Omental fat pad (tissue), 4 donors: ENCODE measurements at places on chromosomes 11 and 22. TPM values are rescaled to one million over a fixed set of nuclear protein-coding genes. Genes with fewer than 3 reads are reported as not detected.

The ALX4 gene
- total RNA-seq, result 0.13 TPM

The PTPN5 gene
- 1.1 TPM for total RNA-seq

The CSTF3 gene
- 9.4 TPM for total RNA-seq

The C11orf91 gene
- total RNA-seq, result not detected

The IGF2 gene
- total RNA-seq, result 44.6 TPM

The C11orf71 gene
- total RNA-seq, result 4.8 TPM

The DLG2 gene
- total RNA-seq, result 13.2 TPM

The ZNF214 gene
- total RNA-seq, result 2.0 TPM

DNA sequence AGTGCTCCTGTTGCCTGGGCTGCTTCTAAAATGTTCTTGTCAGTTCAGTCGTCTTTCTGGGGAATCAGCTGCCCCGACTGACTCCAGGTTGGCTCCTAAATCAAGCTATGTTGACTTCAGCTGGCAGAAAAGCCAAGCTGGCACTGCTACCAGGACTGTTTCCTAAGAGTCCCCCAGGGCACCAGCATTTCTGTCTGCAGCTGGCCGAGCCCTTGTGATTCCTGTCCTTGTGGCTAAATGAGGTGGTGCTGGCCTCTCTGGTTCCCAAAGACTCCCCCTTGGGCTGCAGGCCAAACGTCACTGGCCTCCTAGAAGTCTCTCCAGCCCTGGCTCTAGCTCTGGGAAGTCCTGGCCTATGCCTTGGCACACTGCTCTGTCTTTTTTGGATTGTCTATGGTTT lies 31.1 kb downstream of the GRAMD1B start:
- DNase-seq, result no peak

- DNase-seq, result peak; percentile 94
These were observed at the start of gene SNRPD3 for GRCh38 chr22:24555165-24556039. Gene SNRPD3, plus strand, starts transcription at chr22:24555999. Its CDS starts 1,676 bp downstream, at chr22:24557675.

GRCh38 chr22:32205974-32206773 lies 1.3 kb upstream of the RFPL2 start:
- no peak for DNase-seq

GRCh38 chr22:22881116-22882000 lies 6.3 kb upstream of the IGLL5 start:
- no peak for DNase-seq

GRCh38 chr11:120432056-120433018 lies 79.2 kb upstream of the GRIK4 start:
- no peak for DNase-seq

DNA sequence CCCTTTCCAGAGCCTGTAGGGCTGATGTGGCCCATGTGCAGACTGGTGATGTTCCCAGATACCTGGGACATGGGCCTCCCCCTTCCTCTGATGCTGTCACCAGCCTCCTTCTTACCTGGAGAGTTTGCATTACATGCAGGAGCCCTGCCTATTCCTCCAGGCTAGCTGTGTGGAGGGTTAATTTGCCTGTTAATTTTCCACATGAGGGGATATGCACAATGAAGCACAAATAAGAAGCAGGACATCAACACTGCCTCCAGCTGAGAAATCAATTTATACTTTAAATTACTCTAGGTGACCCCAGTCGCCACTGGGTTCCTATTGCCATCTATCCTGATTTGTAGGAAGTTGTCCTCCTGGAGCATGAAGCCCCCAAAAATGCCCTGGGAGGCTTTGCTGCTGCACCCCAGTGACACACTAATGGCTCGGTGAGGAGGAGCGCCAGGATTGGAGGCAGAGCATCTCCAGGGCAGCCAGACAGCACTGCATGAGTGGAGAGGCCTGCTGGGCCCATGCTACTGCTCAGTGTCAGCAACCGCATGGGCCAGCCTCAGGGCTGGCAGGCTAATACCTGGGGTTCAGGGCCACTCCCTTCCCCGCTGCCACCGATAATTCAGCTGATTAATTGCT lies 101.6 kb upstream of the USP47 start:
- DNase-seq, result no peak

DNA sequence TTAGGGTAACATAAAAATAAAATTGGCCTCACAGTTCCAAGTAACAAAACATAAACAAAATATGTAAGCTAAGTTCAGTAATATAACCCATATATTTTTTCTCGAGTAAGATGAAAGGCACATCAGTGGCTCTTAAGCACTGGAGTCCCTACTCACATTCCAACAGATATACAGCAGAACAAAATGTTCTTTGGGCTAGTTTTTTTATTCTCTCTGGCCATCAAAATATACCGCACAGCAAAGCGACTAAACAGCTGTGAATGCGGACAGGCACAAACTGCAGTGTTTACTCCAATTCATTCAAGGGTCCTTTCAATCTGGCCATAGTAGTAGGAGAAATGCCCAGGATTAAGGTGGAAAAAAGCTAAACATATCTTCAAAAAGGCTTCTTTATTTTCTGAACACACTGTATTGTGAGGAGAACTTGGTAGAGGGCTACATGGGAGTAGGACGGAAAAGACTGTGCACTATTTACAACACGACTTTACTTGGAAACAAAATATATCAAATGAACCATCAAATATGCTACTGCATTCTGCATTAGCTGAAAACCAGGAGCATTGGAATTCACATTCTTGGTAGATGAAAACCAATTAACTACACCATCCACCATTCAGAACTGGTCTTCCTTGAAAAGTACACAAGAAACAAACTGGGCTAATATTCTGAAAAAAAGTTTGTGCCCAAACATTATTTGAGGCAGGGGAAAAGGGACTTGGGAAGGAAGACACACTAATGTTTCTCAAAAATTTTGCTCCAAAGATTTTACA lies 4.4 kb downstream of the CDON start:
- DNase-seq, result no peak

GRCh38 chr11:16863389-16863788 lies 124.9 kb downstream of the C11orf58 start:
- DNase-seq, result no peak

GRCh38 chr11:125348674-125349309 lies 147.3 kb downstream of the FEZ1 start:
- peak; percentile 46 for DNase-seq

GRCh38 chr11:2348986-2349385 lies 28.1 kb upstream of the CD81 start:
- no peak for DNase-seq

GRCh38 chr11:48103621-48104567 lies 112.7 kb upstream of the OR4B1 start:
- DNase-seq, result no peak

DNA sequence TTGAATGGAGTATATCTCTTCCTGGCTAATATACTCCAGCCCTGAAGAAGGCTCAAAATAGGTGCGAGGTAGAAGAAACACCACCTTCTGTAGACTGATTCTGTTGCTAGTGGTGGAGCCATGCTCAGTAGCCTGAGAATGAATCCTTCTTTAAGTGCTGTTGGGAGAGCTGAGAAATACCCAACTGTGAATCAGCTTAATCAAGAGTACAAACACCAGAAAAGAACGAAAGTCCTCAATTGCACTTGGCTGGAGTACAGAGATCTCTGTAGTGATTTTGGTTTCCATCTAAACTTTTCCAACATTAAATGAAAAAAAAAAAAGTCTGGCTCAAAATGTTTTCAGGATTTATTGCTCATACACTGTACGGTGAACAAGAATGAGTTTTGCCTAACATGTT lies 619.1 kb downstream of the METTL15 start:
- no peak for DNase-seq

GRCh38 chr11:24122291-24122690 lies 374.6 kb upstream of the LUZP2 start:
- DNase-seq, result no peak

- no peak for DNase-seq
These were observed 636 bp upstream of the PHOX2A start for GRCh38 chr11:72244361-72245262.

GRCh38 chr11:13880634-13881033 lies 81.9 kb upstream of the SPON1 start:
- no peak for DNase-seq

- DNase-seq, result no peak
These were observed 8.5 kb downstream of the MAP4K2 start for GRCh38 chr11:64794526-64794925.

GRCh38 chr11:127070808-127071207 lies 70.2 kb upstream of the KIRREL3 start:
- no peak for DNase-seq

- no peak for DNase-seq
These were observed 864.3 kb downstream of the TBC1D22A start for GRCh38 chr22:47626428-47627390.

DNA sequence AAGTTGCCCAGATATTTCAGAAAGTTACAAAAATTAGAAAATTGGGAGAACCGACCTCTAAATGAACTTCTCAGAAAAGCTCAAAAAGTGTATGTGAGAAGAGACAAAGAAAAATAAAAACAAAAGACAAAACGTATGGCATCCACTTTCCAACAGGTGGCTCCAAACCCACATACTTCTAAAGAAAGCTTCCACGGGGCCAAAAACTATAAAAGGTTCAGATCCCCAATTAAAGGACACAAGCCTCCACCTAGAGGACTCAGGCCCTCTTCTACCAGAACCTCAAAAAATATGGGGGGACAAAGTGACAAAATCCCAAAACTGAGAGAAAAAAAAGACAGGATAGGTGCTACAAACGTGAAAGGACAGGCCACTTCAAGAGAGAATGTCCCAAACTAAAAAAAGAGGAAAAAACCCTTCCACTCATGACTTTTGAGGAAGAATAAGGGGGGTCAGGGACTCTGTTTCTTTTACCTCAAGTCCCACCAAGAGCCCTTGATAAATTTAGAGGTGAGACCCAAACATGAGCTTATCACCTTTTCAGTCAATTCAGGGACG lies 8.8 kb downstream of the SCGB2A1 start:
- DNase-seq, result no peak

DNA sequence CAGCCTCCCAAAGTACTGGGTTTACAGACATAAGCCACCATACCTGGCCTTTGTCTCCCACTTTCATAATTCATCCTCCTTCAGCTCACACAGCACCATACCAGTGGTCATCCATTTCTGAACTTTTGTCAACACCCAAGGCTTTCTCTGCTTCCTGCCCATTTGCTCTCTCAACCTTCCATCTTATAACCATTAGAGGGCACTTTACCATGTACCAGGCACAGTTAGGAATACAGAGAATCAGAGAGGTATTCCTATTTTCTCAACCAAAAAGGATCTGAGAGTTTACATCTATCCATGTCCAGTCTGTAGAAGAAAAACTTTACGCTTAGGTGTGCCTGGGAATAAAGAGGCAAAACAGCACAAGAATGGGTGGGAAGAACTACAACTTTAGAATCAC lies 397.6 kb downstream of the BUD13 start:
- DNase-seq, result no peak

DNA sequence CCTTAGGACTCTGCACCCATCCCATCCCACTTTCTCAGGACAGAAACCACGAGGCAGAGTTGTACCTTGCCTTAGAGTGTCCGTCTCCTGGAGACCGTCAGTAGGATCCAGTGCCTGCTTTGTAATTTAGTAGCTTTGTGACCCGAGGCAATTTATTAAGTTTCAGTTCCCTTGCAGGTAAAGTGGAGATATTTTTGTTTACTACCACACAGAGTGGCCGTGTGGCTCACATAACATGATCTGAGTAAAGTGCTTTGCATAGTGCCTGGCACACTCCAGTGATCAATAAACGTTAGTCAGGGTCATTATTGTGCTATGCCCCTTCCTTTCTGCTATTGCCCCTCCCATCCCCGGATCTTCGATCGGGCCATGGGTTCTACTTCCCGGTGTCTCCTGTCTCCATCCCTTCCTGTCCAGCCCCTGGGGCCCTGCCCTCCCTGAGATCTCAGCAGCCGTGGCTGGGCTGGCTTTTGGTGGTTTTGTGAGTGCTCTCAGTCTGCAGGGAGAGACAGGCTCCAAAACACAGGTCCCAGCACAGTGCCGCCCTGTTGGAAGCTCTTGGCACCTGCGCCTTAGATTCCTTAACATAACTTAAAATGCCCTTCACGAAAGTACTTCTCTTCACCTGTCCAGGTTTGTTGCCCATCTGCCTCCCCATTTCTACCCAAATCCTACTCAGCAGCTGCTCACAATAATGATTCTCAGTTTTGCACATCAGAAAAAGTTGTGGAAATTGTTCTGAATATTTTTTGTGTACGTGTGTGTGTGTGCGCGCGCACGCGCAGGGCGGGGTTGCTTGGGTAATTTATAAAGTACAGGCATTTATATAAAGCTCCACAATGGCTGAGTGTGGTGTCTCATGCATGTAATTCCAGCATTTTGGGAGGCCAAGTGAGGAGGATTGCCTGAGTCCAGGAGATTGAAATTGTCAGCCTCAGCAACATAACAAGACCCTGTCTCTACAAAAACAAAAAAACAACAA lies 753.7 kb downstream of the NTM start:
- no peak for DNase-seq
